Stimulated activated CD4-positive, alpha-beta T cell treated with anti-CD3 and anti-CD28 coated beads, Interleukin-12 subunit alpha, Interleukin-12 subunit beta, amount 100 ng/mL, for 24 hours (primary cell): ENCODE measurements at places on chromosomes 2 and 18.

- DNase-seq, result no peak
Measured at GRCh38 chr2:232134939-232135338, 173.4 kb downstream of the DIS3L2 start.

- no peak for DNase-seq
Measured at GRCh38 chr2:158917121-158917520, 51.3 kb upstream of the TANC1 start.

DNA sequence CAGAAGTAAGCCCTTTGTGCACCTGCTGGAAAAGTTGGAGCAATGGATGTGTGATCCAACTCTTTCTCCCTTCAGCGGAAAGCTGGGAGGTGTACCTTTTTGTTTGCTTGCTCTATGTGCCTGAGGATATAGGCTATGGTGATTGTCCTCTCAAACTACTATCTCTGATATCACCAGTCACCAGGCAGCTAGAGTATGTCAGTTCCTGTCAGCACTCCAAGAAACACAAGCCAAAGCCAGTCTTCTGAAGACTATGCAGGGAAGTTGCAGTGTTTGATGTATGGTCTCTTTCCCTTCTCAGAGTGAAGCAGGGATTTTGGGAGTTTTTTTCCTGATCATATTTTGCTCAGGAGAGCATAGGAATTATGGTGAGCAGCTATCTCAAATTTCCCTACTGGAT, 146.4 kb downstream of the PTH2R start:
- no peak for DNase-seq

GRCh38 chr2:179861416-179862067, at the start of gene ZNF385B:
TSS of gene ZNF385B (minus strand) at chr2:179861612.
- DNase-seq, result no peak

- no peak for DNase-seq
Measured at GRCh38 chr2:235603659-235604058, 109.8 kb downstream of the AGAP1 start.

- DNase-seq, result no peak
Measured at GRCh38 chr18:32707147-32707546, 65.7 kb downstream of the KLHL14 start.

DNA sequence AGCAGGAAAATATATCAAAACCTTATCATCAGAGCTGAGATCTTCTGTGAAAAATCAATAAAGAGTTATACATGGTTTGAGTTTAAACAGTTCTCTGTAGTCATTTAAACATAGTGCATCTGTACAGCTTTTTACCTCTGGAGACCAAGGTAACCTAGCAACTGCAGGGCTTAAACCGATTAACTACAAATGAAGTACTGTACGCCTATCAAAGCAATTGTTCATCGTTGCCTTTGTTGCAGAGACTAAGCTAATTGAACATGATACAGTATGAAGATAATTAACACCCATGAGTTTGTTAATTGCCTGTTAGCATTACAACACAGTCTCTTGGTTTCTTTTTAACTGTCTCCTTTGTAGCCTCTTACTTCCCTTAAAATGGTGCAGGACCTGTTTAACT, 147.9 kb downstream of the LNPK start:
- DNase-seq, result no peak
